ENCODE measurements at places on chromosomes 3 and 15.

DNA sequence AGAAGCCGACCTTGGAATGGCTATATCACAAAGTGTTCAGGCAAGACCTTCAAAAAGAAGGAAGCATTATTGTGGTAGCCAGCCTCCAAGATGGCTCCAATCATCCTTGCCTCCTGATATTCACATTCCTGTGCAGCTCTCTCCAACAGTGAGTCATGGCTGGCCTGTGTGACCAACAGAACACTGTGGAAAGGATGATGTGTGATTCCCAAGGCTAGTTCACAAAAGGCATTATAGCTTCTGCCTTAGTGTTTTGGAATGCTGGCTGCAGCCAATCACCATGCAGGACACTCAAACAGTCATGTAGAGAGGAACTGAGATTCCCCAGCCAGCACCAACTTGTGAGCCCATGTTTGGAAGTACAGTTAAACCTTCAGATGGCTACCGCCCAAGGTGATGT, 102.6 kb downstream of the EFL1 start:
- DNase-seq, result peak; percentile 96

GRCh38 chr3:28915741-28916500, 364.9 kb upstream of the RBMS3 start:
- peak; percentile 56 for DNase-seq

GRCh38 chr15:29938361-29939335, 116.4 kb upstream of the TJP1 start:
- no peak for DNase-seq

- no peak for DNase-seq
These were observed 1.7 kb upstream of the FAH start for GRCh38 chr15:80151148-80151547.

DNA sequence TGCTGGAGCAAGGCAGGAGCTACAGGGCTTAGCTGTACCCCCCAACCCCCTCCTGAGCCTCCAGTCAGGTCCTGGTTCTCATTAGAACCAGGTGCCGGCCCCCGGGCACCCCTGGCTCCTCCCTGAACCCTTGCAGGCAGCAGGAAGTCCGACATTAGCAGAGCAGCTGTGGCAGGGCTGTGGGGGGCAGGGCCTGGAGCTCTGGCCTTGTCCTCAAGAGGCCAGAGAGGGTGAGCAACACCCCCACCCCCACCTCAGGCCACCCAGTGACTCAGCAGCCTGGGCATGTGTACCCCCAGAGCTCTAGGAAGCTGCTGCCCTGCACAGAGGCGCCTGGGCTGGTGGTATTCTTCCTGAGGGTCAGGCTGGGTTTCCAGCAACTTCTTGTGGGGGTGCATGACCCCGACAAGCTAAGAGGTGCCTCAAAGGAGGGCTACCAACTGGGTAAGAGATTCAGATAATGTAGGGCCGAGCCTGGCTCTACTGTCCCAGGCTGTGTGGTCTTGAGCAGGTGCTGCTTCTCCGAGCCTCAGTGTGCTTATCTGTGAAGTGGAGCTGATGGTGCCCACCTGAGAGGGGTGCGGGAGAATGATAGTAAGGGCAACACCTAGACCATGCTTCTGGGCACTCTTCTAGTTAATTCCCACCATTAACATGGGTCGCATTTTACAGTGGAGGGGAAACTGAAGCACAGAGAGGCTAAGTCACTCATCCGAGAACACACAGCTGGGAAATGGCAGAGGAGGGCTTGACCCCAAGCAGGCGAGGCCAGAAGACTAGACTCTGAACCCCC, 16.0 kb downstream of the H1-8 start:
- DNase-seq, result peak; percentile 57

- DNase-seq, result no peak
These were observed 266.4 kb downstream of the GABRG3 start for GRCh38 chr15:27237319-27237939.

DNA sequence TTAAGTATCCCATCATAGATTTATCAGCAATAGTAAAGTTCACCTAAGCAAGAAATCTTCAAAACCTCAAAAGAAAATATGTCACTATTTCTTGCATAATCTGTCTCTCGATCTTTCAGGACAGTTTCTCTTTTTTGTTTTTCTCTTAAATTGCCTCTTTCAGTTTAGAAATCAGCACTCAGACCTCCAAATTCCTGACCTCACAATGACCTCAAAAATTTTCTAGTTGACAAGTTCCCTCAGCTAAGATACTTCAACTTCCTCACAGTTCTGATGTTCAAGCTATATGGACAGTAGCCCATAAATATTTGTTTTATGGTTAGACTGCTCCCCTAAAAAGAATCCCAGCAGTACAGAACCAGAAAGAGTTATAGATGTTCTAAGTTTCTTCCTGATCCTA, 24.1 kb downstream of the SLC24A5 start:
- DNase-seq, result no peak

DNA sequence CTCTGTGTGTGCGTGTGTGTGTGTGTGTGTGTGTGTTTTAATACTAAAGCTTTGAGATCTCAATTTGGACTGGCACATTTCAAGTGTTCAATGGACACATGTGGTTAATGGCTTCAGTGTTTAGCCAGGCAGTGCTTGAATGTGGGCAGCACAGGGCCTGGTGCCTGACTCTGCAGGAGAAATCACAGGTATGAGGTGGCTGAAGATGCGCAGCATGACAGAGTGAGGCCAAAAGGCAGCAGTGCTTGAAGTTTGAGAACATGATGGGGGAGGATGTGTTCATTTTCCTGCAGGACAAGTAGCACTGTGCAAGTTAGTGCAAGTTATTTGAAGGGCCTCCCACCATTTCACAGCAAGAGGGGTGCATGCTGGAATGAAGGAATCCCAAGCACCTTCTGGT, 620.5 kb upstream of the TBL1XR1 start:
- DNase-seq, result no peak

GRCh38 chr3:123638936-123639689, 54.3 kb upstream of the HACD2 start:
- no peak for DNase-seq

GRCh38 chr3:11168881-11169805, 14.8 kb downstream of the HRH1 start:
- no peak for DNase-seq

GRCh38 chr15:32872621-32873283, 154.9 kb downstream of the GREM1 start:
- no peak for DNase-seq

DNA sequence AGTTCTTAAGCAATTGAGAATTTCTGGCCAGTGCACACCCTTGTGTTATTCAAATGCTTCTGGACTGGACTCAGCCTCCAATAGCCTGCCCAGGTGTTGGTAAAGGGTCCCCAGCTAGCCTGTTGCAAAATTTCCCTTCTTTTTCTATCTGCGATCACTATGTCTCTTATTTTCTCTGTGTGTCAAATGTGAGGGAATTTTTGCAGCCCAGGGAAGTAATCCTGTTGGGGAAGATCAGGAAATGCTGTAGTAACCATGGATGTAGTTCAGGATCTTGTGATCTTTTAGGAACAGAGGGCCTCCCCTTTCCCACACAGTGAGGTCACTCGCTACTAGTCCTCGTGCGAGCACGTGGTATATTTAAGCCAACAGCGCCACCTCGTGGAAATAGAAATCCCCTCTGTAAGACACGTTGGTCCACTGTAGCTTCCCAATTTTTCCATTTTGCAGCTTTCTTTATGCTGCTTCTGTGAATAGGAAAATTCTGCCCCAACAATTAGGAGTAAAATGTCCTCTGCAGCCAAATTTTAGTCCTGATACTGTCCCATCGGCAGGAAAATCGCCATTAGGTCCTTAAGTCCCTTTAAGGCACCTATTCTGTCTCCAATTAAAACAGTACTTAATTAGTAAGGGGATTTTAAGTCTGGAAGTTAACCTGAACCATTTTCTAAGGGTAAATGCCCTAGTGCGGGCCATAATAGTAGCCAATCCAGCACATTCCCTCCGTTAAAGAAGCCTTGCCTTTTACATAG, 4.0 kb upstream of the SMCO1 start:
- peak; percentile 27 for DNase-seq

DNA sequence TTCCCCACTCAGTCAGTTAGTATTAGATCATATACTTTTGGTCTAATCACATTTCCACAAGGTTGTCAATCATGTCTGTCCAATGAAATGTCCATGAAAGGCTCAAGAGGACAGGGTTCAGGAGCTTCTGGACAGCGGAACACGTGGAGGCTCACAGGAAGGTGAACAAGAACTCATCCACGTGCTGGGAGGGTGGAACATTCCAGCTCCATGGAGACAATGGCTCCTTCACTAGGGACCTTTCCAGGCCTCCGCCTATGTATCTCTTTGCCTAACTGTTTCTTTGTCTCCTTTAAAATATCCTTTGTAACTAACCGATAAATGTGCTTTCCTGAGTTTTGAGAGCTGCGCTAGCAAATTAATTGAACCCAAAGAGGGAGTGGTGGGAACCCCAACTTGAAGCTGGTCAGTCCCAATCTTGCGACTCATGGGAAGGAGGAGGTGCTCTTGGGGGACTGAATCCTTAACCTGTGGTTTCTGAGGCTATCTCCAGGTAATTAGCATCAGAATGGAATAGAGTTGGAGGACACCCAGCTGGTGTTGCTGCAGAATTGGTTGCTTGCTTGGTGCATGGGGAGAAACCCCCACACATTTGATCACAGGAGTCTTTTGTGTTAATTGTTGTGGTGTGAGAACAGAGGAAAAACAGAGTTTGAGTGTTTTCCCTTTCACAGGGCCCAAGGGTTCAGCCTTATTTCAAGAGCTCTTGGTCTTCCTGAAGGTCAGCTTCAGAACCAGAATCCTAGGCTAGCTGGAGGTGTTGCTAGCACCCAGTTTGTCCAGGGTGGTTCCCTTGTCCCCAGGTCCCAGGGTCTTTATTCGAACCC, 3.0 kb upstream of the TKT start:
- DNase-seq, result no peak

- DNase-seq, result no peak
These were observed 275.5 kb downstream of the FAM43A start for GRCh38 chr3:194961149-194961548.

DNA sequence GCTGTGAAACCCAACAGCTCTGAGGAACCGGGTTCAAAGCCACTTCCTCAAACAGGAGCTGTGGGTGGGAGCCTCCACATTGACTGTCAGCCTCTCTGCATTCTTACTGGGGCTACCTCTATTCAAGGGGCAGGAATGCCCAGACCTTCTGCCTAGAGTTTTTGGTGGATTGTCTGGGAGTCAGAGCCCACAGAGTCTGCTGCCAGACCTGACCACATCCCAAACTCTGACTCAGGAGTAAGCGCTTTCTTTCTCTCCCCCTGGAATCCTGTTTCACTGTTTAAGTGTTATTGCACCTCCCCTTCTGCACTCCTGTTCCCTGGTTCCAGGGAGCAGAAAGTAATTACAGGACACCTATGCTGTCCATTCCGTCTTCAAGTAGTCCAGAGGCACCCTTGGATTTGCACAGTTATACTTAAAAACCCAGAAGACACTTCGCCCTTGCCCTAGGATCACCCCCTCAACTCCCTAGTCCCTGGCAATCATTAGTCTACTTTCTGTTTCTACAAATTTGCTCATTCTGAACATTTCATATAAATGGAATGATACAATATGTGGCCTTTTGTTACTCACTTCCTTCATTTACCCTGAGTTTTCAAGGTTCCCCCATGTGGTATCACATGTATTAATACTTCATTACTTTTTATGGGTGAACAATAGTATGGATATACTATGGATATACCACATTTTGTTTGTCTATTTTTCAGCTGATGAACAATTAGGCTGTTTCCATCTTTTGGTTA, 37.9 kb upstream of the TJP1 start:
- peak; percentile 81 for DNase-seq

DNA sequence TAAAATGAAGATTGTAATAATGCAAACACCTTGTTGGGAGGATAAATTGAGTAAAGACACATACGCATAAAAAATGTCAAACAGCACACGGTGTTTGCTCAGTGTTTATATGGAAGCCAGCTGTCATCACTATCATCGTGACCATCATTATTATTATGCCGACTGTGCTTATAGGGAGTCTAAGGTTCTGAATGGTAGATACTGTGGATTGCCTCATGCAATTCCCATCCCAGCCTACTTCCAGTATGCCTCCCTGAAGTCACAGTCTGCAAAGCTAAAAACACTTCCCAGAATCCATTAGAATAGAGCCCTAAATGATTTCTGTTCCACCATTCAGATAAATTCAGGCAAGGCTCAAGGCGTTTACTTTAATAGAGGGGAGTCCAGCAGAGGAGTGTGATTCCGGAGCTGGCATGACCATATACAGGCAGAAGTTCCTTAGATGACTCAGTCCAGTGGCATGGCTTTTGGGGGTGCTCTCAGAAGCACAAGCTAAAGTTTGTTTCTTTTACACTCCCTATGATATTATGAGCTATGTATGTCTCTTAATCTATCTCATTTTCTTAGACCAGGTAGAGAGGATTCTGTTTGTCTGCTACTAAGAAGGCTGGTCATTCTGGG, 148.7 kb downstream of the MEX3B start:
- DNase-seq, result no peak

DNA sequence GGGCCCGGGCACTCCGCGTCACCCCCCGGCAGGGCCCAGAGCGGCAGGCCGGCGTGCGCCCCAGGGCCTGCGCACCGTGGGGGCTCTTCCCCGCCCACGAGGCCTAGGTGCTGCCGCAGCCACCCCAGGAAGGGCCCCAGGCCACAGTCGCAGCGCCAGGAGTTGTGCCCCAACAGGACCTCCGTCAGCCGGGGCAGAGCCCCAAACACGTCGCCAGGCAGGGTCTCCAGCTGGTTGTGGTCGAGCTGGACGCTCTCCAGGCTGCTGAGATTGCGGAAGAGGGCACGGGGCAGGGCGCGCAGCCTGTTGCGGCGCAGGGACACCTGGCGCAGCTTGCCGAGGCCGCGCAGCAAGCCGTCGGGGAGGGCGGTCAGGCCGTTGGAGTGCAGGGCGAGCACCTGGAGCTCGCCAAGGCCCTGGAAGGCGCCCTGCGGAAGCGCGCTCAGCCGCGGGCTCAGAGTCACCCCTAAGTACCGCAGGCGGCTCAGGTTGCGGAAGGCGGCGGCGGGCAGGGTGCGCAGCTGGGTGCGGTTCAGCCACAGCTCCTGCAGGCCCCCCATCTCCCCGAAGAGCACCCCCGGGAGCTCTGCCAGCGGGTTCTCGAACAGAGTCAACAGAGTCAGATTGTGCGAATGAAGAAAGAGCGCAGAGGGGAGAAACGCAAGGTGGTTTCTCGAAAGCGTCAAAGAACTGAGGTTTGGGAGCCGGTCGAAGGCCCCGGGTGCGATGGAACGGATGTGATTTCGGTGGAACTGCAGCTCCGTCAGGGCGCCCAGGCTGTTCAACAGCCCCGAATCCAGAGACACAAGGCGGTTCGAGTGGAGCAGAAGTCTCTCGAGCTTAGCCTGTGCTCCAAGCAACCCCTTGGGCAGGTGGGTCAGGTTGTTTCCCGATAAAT, 2.0 kb downstream of the GP5 start:
- no peak for DNase-seq

DNA sequence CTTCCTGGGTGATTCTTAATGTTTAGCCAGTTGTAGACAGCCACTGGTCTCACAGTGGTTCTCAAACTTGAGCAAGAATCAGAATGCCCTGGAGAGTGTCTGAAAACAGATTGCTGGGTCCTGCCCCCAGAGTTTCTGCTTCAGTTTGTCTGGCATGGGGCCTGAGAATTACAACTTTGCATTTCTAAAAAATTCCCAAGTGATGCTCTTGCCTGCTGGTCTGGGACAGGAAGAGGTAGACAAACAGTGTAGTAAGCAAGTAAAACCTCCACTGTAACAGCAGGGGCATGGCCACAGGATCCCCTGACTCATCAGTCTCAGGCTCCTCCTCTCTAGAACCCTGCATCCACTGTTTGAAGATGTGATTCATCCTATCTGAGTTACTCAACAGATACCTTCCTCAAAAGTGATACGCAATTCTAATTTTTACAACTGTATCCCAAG, 36.5 kb downstream of the DZIP1L start:
- DNase-seq, result peak; percentile 94

GRCh38 chr3:157914882-157915281, 191.3 kb downstream of the SHOX2 start:
- DNase-seq, result no peak

Data from RCC 7860 (cell line).